ENCODE measurements at places on chromosomes 2 and 18. TPM values are rescaled to one million over a fixed set of nuclear protein-coding genes. Genes with fewer than 3 reads are reported as not detected.

ARHGAP15 gene
- not detected for total RNA-seq

LOXHD1 gene
- not detected for total RNA-seq

TUBB8B gene
- total RNA-seq: not detected

C2orf81 gene
- total RNA-seq: 0.98 TPM

POU3F3 gene
- total RNA-seq: 18.2 TPM

All from subcutaneous preadipocyte (primary cell).